Activated CD4-positive, CD25-positive, alpha-beta regulatory T cell treated with anti-CD3 and anti-CD28 coated beads, Interleukin-2, amount 50 U/mL, for 16 hours (primary cell): ENCODE measurements at places on chromosomes 4 and X.

DNA sequence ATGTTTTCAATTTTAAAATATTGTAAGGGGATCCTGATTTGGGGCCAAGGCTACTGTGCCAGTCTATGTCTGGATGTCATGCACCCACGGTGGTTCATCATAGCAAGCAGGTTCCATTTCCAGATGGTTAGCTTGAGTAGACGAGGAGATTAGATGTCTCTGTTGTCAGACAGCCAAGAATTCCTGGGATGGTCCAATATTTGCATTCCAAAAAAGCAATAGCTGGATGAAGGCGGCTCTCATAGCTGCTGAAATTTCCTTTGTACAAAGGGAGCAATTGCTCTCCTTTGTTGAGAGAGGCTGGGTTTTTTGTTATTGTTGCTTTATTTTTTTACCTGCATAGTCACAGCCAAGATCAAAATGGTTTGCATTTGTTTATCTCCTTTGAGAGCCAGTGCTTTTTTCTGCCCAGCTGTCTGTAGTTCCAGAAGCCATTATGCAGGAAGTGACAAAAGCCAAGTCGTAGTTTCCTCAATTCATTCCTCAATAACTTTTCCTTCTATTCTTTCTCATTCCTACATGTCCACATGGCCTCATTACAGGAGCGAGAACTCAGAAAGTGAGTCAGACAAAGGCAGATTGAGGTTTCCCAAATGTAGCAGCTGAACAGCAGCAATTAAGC is 107.9 kb downstream of the MMRN1 start:
- DNase-seq: no peak

DNA sequence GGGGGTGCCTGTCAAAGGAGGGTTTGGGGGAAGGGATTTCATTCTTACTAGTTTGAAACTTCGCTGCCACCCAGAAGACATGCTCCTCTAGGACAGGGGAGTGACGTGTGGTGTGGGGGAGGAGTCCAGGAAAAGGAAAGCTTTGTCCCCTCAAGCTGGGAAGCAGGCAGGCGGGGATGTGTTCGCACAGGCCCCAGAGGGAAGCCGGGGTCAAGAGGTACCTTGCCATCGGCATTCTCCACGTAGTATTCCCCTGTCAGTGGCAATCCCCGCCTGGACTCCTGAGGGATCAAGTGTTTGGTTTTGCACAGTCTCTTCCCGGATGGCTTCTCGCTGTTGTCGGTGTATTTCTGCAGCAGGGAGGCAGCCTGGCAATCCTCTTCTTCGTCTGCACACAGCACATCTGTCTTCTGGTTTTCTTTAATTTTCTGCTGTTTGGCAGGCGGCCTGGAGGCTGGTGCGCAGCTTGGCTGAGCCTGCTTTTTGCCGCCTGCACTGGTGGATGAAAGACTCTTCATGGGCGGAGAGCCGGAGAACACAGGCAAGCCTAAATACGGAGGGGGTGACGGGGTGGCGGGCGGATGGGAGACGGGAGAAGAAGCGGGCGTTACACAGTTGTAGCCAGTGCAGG is 35.1 kb downstream of the BCOR start:
- no peak for DNase-seq

- DNase-seq: no peak
These were observed 8.8 kb downstream of the DDX53 start for GRCh38 chrX:23008431-23009099.

DNA sequence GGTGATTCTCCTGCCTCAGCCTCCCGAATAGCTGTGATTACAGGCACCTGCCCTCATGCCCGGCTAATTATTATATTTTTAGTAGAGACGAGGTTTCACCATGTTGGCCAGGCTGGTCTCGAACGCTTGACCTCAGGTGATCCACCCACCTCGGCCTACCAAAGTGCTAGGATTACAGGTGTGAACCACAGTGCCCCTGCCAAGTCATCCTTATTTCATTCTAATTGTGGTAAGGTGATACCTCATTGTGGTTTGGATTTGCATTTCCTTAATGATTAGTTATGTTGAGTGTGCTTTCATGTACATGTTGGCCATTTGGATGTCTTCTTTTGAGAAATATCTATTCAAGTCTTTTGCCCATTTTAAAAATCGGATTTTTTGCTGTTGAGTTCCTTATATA is 93.0 kb downstream of the USP9X start:
- DNase-seq: no peak

DNA sequence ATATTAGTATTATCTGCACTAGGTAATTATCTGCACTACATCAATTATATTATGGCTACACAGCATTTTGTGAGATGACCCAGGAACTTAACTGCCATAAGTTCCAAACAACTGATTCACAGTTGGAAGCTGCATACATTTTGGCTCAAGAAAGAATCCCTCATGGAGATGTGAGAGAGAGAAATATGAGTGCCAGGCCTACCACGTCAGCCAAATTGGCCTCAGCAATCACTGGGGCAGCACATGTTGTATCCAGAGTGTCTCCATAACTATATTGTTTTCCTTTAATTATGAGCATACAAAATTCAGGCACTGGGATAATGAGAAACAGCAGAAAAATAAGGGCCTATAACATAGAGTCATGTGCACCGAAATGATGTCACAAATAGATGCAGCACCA is 174.2 kb upstream of the DMD start:
- no peak for DNase-seq

DNA sequence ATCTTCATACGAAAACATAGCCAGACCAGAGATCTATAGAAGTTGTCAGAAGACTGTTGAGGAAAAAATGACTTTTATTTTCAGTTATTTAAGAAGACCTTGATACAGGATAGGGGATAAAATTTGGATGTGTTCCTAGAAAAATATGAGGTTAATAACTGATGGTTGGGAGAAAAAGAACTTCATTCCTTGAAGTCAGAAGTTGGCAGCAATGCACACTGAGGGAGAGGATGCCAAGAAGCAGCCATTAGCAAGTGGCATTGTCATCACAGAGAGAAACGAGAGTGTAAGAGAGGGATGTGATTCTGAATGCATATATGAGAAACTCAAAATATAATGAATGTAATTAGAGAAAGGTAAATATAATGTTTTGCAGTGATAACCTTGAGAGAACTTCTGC is 382.1 kb upstream of the EPHA5 start:
- no peak for DNase-seq

- DNase-seq: no peak
These were observed 27.4 kb upstream of the TMPRSS11B start for GRCh38 chr4:68272860-68273259.

GRCh38 chr4:2824329-2824835 is 19.3 kb upstream of the ADD1 start:
- DNase-seq: no peak
